Stimulated activated effector memory CD8-positive, alpha-beta T cell treated with anti-CD3 and anti-CD28 coated beads, Interleukin-12 subunit alpha, Interleukin-12 subunit beta, amount 100 ng/mL, for 72 hours (primary cell): ENCODE measurements at places on chromosomes 3 and 15.
A peak's percentile ranks its signal among the peaks of the same experiment; 100 is the strongest.

GRCh38 chr15:35136321-35137189 lies 51.5 kb upstream of the NANOGP8 start:
- no peak for DNase-seq

DNA sequence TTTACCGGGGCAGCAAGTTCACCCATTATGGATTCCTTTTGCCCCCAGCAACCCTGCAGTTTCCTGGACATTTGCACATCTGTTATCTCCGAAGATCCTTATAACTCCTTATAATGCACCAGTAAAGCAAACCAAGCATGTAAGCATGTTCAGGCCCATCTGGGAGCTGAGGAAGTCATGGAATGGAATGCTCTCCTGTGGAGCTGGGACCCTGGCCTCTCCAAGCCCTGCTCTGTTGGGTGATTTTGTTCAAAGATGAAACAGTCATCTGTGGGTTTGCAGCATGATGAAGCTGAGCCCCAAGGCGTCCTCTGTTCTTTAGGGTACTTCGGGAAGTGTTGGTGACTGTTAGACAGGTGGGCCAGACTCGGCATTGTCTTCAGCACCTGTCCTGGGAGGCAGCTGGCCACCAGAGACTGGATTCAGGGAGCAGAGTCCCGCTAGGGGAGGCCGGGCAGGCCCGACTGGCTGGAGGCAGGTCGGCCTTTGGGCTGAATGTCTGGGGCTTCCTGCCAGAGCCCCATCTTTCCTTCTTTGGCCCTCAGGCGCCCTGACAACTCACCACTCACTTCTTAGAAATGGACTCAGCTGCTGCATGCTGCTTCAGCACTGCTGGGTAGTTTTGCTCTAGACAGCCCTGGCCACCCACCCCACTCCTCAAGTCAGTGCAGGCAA lies 3.9 kb downstream of the DNAH1 start:
- DNase-seq = no peak

GRCh38 chr3:188904670-188905069 lies 267.1 kb upstream of the TPRG1 start:
- no peak for DNase-seq

GRCh38 chr3:195595785-195596531 lies 12.2 kb upstream of the APOD start:
- no peak for DNase-seq

GRCh38 chr3:114867835-114868503 lies 279.1 kb downstream of the ZBTB20 start:
- DNase-seq = no peak

GRCh38 chr3:45538641-45538986 lies 55.9 kb upstream of the LIMD1 start:
- no peak for DNase-seq

DNA sequence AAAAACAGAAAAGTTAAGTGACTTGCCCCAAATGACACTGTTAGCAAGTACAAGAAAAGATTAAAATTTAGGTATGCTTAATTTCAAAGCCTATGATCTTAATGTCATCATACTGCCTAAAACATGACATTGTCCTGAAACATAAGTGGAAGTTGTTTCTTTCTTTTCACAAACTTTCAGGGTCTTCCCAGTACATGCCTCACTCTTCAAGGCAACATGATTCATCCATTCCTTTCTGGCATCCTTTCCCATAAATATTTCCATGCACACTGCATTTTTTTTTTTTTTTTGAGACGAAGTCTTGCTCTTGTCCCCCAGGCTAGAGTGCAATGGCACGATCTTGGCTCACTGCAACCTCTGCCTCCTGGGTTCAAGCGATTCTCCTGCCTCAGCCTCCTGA lies 42.5 kb upstream of the KPNA4 start:
- no peak for DNase-seq

GRCh38 chr3:126264381-126264780 lies 84.0 kb upstream of the ALDH1L1 start:
- no peak for DNase-seq

GRCh38 chr3:10164546-10165393 lies at the start of gene IRAK2:
TSS of gene IRAK2 (plus strand) at chr3:10164919. CDS start at chr3:10164955, 36 bp downstream.
- DNase-seq = peak; percentile 83

GRCh38 chr15:74025436-74025835 lies 30.9 kb downstream of the PML start:
- no peak for DNase-seq

GRCh38 chr3:197151580-197151979 lies 122.0 kb upstream of the MELTF start:
- no peak for DNase-seq

GRCh38 chr3:149003653-149004305 lies 12.4 kb downstream of the GYG1 start:
- DNase-seq = no peak

DNA sequence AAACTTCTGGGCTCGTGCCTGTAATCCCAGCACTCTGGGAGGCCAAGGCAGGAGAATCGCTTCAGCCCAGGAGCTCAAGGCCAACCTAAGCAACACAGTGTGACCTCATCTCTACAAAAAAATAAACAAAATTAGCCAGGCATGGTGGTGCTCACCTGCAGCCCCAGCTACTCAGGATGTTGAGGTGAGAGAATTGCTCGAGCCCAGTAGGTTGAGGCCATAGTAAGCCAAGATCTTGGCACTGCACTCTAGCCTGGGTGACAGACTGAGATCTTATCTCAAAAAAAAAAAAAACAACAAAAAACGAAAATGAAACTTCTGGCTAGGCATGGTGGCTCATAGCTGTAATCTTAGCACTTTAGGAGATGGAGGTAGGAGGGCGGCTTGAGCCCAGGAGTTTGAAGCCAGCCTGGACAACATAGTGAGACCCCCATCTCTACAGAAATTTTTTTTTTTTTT lies 53.7 kb downstream of the PIK3CB start:
- peak; percentile 5 for DNase-seq

DNA sequence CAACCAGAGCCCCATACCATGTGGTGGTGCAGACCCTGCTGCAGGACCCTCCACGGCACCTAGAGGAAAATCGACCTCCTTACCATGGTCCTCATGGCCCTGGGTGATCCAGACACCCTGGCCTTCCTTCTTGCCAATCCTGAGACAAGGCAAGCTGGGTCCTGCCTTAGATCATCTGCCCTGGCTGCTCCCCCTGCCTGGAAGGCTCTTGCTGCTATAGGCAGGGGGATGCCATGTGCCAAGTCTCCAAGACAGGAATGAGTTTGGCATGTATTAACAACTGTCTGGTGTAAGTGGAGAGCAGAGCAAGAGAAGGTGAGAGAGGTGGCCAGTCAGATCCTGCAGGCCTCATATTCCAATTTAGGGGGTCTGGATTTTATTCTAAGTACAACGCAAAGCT lies 7.5 kb downstream of the HEG1 start:
- no peak for DNase-seq

DNA sequence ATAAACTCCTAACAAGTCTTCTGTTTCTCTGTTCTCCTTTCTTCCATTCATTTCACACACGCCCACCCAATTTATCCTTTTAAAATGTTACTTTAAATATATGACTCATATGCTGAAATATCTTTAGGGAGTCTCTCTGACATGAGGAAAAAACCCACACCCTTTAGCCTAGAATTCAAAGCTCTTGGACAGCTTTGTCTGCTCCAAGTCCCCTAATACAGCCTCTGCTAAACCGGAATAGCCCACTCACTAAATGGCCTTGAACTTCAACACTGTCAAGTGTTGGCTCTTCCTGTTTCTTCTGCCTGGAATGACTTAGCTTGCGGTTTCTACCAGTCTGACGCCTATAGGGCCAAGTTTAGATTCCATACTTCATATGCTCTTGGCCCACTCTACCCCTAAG lies 3.3 kb upstream of the CD96 start:
- no peak for DNase-seq

DNA sequence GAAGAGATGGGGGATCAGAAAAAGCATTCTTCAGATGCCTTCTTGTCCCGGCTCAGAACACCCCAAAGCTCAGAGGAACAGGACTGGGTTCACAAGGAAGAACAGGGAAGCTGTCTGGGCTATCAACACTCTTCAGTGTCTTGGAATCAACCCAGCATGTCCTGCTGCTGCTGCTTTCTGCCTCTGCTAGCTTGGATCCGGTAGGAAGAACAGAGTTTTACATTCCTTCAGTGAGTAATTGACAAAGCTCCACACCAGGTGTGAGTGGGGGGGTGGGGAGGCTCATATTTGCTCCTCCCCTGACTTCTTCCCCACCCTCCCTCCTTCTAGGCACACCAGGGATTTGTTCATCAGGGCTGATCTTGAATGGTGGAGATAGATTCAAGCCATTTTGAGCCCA lies 13.1 kb upstream of the ETV5 start:
- DNase-seq = no peak

- no peak for DNase-seq
Measured at GRCh38 chr3:151015767-151016477, 43.4 kb upstream of the CLRN1 start.

- DNase-seq = no peak
Measured at GRCh38 chr3:55858302-55858701, 371.2 kb upstream of the WNT5A start.

DNA sequence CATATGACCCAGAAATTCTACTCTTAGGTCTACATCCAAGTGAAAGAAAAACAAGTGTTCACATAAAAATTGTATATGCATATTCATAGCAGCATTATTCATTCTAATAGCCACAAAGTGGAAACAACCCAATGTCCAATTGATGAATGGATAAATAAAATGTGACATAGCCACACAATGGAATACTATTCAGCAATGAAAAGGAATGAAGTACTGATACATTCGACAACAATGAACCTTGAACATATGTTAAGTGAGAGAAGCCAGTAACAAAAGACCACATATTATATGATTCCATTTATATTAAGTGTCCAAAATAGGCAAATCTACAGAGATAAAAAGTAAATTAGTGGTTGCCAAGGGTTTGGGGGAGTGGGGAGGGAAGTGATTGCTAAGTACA lies 70.2 kb upstream of the ACTC1 start:
- DNase-seq = no peak

- DNase-seq = no peak
Measured at GRCh38 chr15:51888593-51889195, 59.2 kb downstream of the TMOD3 start.

DNA sequence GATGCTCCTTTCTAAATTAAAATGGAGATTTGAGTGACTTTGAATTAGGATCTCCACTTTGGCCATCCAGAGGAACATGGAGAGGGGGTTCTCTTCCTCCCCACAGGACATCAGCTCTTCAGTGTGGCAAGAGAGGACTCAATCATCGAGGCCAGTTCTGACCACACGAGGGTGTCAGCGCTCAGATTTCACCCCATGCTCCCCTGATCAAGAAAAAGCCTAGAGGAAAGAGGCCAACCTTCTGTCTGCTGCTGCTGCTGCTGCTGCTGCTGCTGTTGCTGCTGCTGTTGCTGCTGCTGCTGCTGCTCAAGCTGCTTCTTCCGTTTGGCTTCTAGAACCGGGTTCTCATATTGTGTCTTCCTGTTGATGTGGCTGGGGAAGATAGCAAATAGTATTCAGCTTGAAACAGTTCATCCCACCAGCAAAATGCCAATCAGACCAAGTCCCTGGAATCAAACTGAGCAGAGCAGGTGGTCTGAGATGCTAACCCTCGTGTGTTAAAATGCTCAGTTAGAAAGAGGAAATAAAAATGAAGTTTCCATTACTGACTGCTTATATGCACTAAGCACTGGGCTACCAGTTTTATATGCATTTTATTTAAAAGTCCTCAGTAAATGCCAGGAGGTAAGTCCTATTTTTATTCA lies 599.0 kb downstream of the MAGI1 start:
- no peak for DNase-seq
